CD4-positive, alpha-beta T cell treated with Interleukin-21 for 1 hour (primary cell): ENCODE measurements at places on chromosomes 7 and 10.

- no peak for DNase-seq
These were observed 56.3 kb upstream of the LBX1 start for GRCh38 chr10:101285519-101286070.

DNA sequence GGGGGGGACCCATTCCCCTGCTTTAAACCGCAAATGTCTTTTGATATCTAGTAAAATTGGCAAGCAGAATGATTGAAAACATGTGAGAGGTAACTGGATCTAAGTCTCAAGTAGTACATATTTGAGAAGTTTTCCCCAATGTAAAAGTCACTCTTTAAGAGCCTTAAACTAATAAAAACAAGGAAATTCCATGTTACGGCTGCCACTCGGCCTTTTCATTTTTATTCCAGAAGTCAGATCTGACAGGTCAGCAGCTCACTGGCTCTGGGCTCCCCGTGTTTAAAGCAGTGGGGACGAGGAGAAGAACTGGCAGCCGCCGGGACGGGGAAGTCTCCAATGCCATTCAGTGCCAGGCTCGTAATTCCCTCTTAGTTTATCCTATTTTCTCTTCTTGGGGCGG lies 80.7 kb downstream of the CUX1 start:
- DNase-seq: no peak

GRCh38 chr10:72340510-72341261 lies 14.0 kb downstream of the DNAJB12 start:
- DNase-seq: peak; percentile 81

DNA sequence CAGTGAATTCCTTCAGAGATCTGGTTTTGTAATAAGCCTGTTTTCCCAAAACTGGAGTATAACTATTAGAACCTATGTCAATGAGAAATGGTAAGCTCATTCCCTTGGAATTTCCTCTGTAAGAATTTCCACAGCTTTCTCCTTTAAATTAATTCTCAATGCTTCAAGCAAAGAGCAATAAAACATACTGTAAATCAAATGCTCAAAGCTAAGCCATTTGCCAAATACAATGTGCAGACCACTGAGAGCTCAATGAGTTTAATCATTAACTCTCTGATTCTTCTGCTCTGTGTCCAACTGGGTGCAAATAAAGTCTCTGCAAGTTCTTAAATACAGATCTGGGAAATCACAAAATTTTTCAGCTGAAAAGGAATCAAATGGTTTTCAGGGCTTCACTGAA lies 227.6 kb upstream of the IMMP2L start:
- DNase-seq: no peak

DNA sequence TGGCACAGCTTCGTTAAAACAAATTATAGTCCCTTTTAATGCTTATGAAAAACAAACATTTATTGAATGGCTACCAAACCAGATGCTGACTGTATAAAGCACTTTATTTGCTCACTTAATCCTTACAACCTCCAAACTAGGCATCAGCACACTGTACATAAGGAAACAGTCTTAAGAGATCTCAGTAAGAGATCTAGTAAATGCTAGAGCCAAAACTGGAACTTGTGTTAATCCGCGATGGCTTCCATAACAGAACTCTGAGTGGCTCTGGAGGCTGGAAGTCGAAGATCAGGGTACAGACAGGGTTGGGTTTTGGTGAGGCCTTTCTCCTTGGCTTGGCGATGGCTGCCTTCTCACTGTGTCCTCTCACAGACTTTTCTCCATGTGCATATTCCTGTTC lies 27.0 kb downstream of the PDZD8 start:
- no peak for DNase-seq

DNA sequence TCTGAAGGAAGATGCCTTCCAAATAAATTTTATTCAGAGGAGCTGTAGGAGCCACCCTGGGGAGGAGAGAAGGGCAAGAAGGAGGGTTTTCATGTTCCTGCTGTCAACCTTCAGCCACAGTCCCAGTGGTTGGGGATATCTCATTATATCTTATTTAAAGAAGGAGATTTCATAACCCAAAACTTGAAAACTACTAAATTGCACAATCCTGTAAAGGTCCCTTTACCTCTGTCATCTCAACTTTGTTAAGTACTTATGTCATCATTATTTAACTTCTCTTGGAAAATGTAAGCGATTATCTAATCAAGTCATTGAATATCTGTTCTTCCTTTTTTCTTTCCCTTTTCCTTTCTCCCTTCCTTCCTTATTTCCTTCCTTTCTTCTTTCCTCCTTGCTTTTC lies 794.5 kb upstream of the IGFBP3 start:
- DNase-seq: no peak

DNA sequence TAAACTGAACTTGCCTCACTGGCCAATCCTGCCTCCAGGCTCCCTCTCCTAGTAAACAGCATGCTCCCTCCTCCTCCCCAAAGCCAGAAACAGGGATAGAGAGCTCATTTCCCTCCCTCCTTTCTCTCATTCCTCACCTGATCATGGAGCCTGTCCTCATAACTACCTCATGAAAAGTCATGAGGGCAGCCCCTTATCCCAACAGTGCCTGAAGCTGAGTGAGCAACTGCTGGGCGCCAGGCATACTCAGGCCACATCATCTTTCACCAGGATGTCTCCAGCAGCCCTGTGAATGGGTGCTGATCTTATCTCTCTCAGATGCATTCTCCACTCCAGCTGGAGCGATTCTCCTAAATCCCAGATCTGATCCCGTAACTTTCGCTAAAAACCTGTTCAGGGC lies 307.2 kb downstream of the PRPF18 start:
- no peak for DNase-seq

- no peak for DNase-seq
These were observed 55.3 kb downstream of the TFAM start for GRCh38 chr10:58440484-58440883.

DNA sequence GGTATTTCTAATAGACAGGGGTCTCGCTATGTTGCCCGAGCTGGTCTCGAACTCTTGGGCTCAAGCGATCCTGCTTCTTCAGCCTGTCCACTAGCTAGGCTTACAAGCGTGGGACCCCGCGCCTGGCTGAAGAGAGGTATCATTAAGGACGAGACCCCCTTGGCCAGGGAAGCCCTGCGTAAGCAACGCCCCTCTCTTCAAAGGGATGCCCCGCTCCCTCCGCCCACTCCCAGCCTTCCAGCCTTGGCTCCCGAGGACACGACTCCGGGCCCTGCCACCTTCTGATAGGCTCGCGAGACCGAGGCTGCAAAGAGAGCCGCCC lies 220 bp upstream of the ZKSCAN5 start:
- DNase-seq: no peak

DNA sequence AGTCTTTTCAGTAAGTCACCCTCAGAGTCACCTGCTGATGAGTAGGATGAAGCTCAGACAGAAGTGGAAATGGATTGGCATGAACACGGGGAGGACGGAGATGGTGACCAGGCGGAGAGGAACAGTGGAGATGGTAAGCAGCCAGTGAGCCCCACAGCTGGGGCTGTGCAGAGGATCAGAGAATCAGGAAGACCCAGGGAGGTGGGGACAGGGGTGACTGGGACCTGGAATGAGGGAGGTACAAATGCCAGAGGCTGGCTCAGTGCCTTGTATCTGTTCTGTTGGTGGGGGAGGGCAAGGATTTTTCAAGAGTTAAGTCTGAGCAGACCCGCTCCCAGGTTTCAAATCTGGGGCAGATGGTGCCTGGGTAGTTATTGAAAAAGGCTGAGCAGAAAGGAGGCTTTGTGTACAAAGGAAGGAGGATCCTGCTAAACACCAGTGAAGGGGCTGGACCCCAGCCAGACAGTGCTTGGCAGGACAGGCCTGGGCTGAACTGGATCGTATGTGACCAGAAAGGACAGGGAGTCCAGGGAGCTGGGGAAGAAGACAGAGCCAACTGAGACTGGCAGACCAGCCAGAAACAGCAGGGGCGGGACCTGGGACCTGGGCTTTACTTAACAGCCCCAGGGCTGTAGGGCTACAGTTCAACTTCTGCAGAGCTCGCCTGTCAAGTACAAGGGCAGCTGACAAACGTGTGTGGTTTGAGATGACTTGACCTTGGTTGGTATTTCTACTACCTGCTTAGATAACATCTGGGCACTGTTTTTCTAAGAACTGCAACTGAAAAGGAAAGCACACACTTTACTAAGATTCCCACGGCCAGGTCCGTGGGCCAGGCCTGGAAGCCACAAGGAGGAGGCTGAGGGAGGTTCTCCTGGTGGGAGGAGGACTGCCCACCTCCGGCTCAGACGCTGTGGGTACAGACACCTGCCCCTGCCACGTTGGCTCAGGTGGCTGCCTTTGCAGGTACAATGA lies 13.2 kb upstream of the FRMPD2 start:
- no peak for DNase-seq

DNA sequence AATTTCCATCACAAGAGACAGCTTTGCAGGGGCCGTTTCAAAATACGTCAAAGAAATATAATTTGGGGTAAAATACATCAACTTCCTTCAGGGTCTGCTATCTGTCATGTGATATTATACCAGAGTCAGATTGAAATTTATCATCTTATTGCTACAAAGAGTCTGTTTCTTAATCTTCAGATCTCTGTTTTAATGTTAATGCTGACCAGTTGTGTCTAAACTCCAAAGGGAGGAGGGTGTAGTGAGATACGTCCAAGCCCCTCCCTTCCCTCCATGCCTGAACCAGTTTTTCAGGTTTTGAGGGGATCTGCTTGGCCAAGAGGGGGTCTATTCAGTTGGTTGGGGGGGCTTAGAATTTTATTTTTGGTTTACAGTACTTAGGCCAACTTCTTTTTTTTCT lies 891.6 kb downstream of the GRM8 start:
- DNase-seq: no peak

- DNase-seq: no peak
These were observed 189.7 kb downstream of the PTPRN2 start for GRCh38 chr7:158397885-158398284.

DNA sequence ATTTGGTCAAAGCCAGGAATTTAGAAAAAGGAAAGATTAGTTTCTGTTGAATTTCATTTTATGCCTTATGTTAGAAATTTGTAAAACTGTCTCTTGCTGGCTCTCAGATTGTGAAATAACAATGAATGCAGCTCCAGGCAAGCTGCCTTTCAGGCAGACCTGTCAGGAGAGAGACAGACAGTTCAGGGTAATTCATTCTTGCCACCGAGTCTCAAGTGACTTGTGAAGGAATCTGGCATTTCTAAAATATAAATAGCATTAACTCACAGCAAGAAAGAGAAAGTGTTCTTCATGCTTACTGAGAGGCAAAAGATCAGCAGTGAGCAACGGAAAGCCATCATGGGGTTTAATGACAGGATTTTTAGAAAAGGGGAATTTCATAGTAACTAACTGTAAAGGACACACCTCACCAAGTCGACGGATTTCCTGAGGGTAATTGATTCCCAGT lies 442.3 kb upstream of the AKR1E2 start:
- no peak for DNase-seq

DNA sequence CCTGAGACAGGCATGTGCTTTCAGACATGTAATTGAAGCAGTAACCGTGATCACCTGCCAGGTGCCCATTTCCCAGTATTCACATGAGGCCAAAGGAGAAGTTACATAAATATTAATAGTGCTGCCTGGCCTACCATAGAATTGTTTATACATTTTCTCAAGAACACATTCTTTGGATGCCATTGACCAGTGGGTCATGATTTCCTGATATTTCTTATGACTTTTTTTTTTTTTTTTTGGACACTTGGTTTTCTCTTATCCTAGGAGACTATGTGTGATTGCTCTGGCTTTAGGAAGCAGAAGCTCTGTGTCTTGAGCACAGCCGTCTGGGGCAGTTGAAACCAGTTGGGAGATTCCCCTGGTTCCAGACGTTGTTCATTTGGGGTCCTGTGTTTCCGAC lies 143.9 kb upstream of the NPS start:
- DNase-seq: no peak

GRCh38 chr7:34675749-34676374 lies 17.8 kb downstream of the NPSR1 start:
- peak; percentile 24 for DNase-seq

DNA sequence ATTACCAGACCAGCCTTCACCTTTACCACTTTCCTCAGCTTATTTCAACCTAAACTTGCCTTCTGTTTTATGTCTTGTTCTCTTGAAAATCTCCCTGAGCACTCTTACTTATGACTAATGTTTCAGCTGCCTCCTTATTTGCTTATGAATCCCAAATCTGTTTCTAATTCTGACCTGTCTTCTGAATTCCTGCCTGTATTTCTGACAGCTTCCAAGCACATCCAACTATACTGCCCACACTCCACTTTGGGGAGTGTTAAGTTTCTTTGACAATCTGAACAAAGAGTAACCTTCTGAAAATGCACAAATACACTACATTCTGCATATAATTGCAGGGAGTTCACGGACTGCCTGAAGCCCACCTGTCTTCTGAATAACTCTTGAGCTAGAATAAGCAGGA lies 48.7 kb downstream of the ARMC3 start:
- no peak for DNase-seq

- no peak for DNase-seq
These were observed 101.3 kb downstream of the MDFIC start for GRCh38 chr7:115023219-115023618.

DNA sequence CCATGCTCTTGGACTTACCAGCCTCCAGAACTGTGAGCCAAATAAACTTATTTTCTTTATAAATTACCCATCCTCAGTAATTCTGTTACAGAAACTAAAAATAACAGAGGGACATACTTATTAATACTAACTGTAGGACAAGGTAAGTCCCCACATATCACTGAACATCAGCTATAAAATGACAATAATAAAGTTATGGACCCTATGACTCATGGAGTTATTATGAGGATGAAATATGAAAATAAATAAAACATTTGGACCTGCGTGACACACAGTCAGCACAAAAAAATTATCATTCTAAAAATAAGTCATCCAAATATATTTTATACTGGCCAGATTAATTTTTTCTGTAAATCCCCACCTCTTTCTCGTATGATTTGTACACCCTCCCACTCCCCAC lies 34.9 kb upstream of the ELAPOR2 start:
- DNase-seq: no peak

GRCh38 chr10:16792675-16793074 lies 24.5 kb downstream of the RSU1 start:
- no peak for DNase-seq

DNA sequence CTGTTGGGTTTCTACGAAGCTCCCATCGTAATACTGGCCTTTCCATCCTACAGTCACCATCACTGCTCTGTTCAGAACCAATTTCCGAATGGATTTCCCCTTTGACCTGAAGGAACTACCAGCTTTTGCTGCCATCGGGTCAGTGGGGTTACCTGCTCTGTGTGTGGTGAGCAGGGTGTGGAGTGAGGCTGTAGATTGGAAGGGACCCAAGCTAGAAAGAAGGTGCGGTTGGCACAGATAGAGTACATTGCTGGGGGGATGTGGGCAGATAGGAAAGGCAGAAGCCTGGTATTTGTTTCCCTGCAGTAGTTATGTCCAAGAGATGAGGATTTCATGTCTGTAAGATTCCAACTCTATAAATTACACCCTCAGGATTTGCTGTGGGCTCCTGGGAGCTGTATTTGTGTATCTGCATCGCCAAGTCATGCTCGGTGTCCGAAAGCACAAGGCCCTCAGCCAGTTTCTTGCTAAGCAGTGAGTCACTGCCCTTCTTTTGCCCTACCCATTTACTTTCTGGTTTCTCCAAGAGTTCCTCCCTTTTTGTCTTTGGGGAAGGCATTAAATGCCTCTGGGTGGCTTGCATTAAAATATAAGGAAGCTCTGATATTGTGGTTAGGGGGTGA lies 15.4 kb downstream of the CLCN1 start:
- no peak for DNase-seq
